Right renal pelvis (tissue), 4 donors: ENCODE measurements at places on chromosomes 4 and X. TPM values are rescaled to one million over a fixed set of nuclear protein-coding genes. Genes with fewer than 3 reads are reported as not detected.

GRCh38 chr4:121330180-121330665 is 50.6 kb downstream of the QRFPR start:
- DNase-seq: no peak

DNA sequence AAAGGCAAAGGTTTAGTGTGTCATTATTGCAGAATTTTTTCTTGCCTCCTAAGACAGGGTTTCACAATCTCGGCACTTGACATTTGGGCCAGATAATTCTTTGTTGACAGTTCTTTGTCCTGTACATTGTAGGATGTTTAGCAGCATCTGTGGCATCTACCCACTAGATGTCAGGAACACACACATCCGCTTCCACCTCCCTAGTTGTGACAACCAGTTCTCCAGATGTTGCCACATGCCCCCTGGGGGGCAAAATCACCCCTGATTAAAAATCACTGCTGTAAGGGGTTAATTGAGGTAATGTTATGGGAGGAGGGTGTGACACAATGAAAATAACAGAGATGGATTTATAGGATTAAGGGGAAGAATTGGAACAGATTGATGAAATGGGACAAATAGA is 75.3 kb downstream of the HMGB2 start:
- no peak for DNase-seq

CDS1 gene
- polyA plus RNA-seq: 33.8 TPM

- DNase-seq: no peak
These were observed 2.0 kb upstream of the CXorf66 start for GRCh38 chrX:139967300-139967699.
